Amniotic epithelial cell (primary cell): ENCODE measurements at places on chromosomes 2 and 18.

- no peak for DNase-seq
Measured at GRCh38 chr2:20615466-20616241, 35.2 kb downstream of the HS1BP3 start.

DNA sequence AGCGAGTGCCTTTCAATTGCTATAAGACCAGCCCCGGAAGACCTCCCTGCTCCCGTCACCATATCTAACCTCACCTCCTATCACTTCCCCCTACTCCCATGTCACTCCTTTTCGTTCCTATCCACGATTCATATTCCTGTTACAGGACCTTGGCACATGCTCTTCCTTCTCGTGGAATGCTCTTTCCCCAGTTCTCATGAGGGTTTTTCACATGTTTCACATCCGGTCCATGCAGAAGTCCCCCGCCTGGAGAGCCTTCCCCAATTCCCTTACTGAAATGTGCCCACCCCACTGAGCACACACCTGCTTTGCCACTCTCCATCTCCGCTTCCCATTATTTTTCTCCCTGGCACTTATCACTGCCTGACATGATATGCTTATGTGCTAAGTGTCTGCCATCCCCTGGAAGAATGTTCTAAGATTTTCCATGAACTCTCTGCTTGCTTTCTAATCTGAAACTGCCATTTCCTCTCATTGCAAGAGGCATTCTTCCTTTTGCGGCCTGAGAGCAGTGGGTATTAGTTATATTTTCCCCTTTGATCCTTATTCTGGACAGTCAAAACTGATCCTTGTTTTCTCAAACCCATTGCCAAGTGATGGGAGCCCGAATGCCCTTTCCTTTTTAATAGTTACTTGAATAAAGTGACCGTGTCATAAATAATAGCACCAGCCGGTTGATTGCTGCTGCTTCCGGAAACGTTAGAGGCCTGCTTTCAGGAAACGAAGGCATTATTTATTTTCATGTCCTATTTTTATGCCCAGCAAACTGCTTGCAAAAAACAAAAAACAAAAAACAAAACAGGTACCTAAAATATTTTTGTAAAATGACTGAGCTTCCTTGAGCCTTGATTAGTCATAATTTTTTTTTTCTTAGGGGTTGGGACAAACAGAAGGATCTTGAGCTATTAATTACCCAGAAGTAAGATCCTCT, 127.9 kb downstream of the ZNF532 start:
- DNase-seq, result no peak

- DNase-seq, result no peak
Measured at GRCh38 chr2:177313162-177313781, 48.7 kb upstream of the NFE2L2 start.

- DNase-seq, result peak; percentile 38
Measured at GRCh38 chr18:56789004-56789888, 138.1 kb downstream of the WDR7 start.

DNA sequence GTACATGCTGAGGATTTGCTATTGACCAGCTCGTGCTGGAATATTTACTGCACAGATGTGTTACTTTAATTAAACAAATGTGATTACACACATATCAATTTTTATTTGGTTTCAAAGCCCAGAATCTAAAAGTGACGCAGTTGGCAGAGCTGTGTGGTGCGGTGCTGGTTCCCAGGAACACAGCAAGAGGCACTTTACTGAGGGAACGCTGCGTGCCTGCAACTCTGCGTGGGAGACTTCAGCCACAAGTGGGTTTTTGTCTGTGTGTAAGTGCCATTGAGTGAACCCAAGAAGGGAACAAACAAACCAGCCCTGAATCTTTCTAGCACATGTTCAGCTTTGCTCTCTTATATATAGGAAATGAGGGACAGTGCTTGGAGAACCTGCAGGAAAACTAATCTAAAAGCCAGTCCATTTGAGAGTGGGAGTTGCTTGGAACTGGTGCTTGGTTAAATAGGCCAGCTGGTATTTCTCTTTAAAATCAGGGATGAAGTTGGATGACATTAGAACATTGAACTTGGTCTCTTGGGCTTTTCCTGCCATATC, 196.6 kb upstream of the CELF4 start:
- no peak for DNase-seq

GRCh38 chr2:152407204-152407721, 72.3 kb downstream of the FMNL2 start:
- DNase-seq, result no peak

- DNase-seq, result peak; percentile 59
Measured at GRCh38 chr18:45690975-45691815, 32.8 kb upstream of the SLC14A1 start.

DNA sequence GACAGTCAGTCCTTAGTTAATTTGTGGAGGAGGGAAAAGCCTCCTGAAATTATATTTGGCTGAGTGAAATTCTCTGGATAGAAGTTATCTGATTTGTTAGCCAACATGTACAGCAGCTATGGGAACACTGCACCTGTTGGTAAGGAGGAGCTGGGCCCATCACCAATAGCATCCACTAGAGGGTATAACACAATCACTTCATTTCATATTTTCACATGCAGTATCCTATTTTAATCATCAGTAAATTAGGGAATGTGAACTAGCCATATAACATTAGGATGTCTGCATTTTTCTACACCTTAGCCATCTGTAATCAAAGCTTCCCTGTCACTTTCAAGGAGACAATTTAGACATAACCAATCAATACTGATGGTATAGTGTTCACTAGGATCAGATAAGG, 818.4 kb upstream of the CDH2 start:
- DNase-seq, result peak; percentile 3

- DNase-seq, result peak; percentile 80
Measured at GRCh38 chr2:196112418-196113034, 43.9 kb upstream of the DNAH7 start.
